SK-MEL-5 (cell line): ENCODE measurements at places on chromosomes 7 and 10.

DNA sequence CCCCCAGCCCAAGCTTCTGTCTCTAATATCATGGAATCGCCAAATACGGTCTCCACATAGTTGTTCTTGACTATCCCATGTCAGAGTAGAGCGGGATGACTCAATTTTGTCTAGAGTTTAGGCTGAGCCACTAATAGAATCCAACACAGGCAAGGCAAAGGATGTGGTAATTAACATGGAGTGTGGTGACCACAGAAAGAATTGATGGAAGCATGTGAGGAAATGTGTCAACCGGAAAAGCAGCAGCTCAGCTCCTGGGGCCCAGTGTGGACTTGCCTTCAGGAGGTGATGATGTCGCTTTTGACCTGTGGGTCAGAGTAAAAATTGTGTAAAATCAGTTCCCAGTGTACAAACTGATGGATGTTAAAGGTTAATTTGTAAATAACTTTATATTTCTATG, 139.3 kb upstream of the KLF6 start:
- peak; percentile 39 for DNase-seq

GRCh38 chr10:57961487-57961886, 306.2 kb downstream of the IPMK start:
- DNase-seq, result no peak

DNA sequence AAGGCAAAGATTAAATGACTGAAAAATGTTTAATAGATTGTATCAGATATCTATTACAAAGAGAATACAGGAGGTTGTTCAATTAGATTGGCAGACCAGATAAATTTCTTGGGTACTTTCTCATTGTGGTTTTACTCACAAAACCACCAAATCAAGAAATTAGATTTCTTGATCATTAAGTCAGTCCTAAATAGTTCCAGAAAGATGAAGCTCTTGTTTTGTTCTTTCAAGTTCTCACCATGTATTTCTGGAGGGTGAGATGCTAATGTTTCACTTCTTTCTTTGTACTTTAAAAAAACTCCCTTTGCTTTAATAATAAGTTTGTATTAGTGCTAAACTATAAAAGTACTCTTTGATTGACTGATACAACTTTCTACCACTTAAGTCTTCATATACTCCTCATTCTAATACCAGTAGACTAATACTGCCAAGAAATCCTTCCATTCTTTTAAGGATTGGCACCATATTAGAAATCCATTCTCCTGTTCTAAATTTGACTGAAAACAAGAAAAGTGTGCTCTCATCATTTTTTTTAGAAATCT, 69.4 kb downstream of the RNF133 start:
- DNase-seq, result no peak

GRCh38 chr7:129359176-129359575, 75.1 kb upstream of the STRIP2 start:
- no peak for DNase-seq

DNA sequence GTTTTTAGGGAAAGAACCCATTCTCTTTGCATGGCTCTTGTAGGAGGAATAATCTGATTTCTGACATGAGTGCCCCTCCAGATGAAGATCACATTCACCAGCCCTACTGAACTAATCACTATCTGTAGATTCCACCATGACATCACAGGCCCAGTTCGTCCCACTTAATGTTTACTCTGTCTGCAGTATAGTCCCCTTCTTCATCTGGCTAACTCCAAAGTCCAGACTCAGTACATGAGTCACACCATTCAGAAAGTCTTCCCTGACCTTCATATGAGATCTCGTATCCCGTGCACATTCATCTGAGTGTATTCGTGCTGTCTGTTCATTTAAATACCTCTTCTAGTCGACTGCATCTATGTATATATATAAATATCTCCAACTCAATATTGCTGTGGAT, 366.5 kb upstream of the AKR1E2 start:
- no peak for DNase-seq

DNA sequence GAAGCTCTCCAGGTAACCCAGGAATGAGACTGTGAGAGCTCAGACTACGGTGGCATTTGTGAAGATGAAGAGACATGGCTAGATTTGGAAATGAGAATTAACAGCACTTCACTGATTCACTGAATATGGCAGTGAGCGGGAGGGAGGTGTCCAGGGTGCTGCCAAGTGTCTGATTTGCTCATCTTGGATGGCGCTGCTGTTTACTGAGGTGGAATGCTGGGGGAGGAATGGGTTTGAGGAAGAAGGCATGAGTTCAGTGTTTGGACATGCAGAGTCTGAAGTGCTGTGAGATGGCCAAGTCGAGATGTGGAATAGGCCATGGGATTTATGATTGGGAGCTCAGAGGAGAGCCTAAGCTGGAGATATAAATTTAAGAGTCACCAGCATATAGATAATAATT, 437.1 kb upstream of the NPVF start:
- no peak for DNase-seq
